Stimulated activated CD8-positive, alpha-beta memory T cell treated with anti-CD3 and anti-CD28 coated beads, Interleukin-15, amount 100 ng/mL, for 1 hour (primary cell): ENCODE measurements at places on chromosomes 6 and 20.

DNA sequence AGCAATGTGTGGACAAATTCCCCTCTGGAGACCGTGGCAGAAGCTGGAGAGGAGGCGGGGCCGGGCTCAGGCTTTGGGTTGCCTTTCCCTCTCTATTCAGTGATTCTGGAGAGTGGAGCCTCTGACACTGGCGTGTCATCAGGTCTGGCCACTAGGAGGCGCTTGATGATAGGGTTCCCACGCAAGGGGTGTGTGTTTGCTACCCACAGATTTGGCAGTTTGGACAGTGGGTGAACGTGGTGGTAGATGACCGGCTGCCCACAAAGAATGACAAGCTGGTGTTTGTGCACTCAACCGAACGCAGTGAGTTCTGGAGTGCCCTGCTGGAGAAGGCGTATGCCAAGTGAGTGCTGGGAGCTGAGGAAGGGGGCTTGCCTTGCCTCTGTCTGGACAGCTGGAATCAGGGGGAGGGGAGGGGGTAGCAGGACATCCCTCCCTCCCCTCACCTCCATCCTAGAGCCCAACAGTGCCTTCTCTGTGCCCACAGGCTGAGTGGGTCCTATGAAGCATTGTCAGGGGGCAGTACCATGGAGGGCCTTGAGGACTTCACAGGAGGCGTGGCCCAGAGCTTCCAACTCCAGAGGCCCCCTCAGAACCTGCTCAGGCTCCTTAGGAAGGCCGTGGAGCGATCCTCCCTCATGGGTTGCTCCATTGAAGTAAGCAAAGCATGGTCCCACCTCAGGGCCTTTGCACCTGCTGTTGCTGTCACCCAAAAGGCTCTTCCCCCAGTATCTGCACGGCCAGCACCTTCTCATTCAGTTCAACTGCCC, 14.3 kb downstream of the CAPN11 start:
- DNase-seq: peak; percentile 69

DNA sequence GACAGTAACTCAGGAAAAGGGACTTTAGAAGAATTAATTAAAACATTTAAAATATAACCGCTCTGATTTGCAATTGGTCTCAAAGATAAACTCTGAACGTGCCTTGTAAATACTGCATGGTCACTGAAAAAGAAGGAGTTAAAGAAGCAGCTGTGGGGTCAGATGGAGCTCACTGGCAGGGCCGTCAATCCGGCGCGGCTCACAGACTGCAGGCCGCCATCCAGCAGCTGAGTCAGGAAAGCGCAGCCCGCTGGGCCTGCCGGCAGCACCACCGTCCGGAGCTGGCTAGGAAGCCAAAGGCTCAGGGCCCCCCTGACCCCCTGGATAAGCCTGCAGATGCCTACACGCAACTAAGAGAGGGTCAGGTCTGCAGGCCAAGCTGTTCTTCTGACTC, 54.2 kb upstream of the FRMD1 start:
- no peak for DNase-seq

DNA sequence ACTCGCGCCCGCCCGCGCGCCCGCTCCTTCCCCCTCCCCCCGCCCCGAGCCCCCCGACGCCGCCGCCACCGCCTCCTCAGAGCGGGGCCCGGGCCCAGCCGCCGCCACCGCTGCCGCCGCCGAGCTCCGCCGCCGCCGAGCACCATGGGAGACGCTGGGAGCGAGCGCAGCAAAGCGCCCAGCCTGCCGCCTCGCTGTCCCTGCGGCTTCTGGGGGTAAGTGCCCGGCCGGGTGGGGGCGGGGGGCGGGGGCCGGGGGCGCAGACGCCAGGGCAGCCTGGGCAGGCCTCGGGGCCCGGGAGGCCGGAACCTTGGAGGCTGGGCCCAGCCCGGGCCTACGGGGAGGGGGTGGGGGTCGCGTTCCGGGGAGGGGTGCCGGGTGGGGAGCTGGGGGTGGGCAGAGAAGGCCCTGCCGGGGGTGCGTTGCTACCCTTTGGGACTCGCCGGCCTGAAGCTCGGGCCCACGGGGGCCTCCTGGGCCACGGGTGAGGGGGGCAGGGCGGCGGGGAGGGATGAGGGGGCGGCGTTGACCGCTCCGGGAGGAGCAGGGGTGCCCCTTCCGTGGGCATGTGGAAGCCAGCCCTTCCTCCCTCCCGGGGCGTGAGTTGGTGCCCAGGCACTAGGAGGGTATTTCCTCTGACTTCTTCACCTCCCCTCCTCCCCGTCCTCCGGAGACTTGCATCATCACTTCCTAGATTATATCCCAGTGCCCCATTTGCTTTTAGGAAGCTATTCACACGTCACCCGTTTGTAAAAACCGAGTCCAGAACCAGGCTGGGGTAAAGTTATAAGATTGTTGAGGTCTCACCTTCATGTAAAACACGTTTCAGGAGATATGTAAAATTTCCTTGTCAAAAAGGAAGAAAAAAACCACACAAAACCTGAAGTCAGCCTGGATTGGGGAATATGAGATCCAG, 533 bp downstream of the ZFAND3 start:
- peak; percentile 16 for DNase-seq

GRCh38 chr6:131997429-131998153, 46.4 kb upstream of the CCN2 start:
- DNase-seq: no peak

- no peak for DNase-seq
These were observed 53.3 kb upstream of the EYA4 start for GRCh38 chr6:133187657-133188453.

DNA sequence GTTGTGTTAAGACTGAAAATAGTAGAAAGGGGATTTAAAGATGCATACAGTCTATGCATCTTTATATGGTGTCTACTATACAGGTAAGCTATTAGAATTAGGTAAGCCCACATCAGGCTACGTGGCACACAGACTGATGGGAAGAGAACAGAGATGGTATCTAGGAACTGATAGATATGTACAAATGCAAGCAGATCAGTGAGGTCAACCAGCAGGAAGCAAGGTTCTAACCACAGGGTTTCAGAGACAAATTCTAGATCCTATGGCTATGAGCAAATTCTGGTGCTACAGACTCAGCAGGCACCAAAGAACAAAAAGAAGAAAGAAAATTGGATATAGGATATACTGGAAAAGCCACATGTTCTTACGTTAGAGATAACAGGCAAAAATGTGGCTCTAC, 110.6 kb downstream of the TRDN start:
- no peak for DNase-seq

DNA sequence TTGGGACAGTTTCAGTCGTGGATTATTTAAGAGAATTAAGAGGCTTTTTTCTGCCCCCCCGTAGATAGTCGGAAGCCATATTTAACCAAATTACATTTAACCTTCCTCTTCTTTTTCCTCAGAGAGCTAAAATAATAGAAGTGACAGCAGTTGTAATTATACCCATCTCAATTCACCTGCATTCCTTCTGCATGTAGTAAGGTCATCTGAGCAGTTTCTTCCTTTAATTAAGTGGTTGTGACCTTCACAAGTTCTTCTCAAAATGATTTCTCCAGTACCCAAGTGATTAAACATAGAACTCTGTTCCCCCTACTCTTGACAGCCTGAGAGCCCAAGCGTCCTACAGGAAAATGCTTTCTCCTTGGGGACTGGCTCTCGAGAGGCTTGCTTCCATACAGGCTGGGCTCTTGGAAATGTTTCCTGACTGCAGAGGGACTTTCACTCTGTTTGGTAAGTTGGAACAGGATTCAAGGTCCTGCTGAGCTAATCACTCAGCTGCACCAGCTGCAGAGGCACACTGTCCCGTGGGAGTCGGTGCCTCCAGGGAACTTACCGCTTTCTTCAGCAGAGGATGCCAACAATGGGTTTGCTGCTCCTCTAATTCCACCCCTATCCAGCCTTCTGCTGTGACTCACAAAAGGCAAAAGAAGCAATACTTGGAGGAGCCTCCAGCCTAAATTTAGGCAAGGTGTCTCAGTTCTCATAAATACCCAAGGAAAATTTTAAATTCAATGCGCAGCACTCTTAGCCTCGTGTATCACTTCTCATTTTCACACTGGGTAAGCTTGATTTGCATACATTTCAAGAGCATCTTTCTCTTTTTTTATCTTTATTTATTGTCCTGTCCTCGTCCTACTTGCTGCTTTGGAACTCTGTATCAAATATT, 414.9 kb downstream of the KIF16B start:
- no peak for DNase-seq

GRCh38 chr20:53322651-53323050, 271.0 kb downstream of the ZNF217 start:
- DNase-seq: no peak

- DNase-seq: no peak
These were observed 5.2 kb downstream of the ZKSCAN3 start for GRCh38 chr6:28354688-28355554.

DNA sequence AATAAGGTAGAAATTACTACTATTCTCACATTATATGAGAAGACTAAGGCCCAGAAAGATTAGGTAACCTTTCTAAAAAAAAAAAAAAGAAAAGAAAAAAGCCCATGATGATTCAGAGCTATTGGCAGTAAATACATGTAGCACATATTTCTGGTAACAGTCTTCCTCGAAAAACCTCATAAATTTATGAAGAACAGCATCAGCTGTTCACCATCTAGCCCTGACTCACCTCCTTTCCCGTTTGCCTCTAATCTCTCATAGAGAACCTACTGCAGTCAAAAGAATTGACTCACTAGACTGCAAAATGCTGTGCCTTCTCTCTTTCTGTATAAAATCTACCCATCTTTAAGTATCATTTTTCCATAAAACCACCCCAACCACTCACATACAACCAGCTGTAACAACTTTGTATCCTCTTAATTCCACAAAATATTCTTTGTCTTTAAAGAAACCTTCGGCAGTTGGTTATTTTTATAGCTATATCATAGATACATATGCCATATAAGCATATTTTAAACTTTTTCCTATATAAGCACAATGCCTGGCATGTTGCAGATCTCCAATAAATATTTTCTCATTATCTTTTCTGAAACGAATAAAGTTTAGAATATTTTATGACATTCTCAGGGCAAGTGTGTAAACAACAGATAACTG, 152.7 kb upstream of the ENPP5 start:
- no peak for DNase-seq

DNA sequence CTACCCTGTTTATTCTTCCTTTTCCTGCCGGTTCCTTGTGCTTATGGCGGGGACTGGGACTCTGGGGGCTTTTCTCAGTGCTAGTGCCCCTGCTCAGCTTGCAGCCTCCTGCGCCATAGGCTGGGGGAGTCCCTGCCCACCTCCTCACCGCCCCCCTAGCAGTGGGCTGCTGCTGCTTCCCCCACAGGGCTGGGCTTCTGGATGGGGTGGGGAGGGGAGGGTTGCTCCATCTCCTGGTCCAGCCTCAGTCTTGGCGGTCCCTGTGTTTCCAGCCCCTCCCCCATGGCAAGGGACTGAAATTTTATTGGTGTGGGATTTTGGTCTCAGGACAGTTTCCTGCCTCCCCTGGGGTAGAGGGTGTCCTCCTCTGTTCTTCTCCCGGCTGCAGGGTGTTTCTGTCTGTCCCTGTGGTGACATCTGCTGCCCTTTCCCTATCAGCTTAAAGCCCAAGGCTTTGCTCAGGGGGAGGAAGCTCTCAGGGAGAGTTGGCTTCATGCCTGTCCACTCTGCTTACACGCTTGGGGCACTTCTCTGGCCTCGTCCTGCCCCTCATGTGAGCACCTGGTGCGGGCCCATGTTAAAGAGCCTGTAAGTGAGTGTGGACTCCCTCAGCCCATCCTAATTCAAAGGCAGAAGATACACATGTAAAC, 100.6 kb downstream of the HIVEP1 start:
- DNase-seq: no peak

DNA sequence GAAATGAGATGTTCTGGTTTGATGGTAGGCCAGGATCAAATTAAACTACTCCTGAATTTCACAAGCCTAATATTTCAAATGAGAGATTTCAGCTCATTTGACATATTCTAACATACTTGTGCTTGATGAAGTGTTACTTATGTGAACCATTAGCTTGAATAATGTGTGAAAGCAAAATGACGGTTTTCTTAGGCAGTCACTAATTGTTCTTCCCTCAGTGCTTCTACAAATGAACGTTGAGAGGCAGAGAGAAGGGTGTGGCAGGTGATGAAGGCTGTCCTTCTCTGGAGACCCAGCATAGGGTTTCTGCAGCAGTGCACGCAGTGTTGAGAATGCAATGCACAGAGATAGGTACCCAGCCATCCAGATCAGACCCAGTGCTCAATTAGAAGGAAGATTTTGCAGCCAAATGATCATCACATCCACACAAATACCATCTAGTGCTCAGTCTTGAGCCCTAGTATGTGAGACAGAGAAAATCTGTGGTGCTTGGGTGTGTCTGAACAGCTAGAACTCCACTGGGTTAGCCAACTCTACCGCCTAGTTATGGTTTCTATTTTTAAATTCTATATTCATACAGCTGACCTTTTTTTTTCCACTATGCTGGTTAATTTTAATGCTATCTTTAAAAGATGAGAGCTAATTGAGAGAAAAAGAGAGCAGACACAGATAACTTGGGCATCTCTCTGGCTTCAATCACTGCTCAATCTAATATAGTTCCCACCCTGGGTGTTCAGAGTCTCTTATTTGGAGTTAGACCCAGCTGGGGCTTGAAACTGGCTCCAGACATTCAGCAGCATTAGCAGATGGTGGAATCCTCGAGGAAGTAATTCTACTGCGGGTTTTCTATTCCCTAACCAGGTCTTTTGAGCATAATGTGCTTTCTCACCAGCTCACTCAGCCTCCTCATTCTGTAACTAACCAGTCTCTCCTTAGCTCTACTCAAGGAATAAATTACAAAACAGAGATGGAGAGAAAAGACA, 4.4 kb upstream of the MYLIP start:
- no peak for DNase-seq

DNA sequence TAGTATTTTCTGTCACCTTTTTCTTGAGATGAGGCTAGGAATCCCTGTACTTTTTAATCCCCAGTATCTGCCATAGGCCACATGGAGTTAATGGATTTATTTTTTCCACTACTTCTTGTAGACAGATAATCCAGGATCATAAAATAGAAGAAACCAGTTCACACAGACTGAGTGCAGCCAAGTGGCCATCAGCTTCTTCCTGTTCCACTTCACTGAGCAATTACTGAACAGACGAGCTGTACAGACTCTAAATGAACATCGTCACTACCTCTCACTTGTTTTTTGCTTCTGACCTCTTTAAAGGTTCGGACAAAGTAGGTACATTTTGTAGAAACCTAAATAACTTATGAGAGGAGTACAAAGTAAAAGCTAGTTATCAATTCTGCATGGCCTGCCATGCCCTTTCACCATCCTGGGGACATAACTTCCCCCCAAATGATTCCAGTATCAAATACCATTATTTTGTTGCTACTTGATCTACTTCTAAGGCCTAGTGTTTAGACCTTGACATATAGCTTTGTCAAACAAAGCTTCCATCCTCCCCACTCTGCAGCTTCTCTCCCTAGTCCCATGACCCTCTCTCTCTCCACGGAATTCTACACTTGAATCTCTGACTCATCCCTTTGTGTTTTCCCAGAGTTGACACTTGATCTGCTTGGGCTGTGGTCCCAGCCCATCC, 34.4 kb upstream of the ARHGAP18 start:
- DNase-seq: no peak

- no peak for DNase-seq
These were observed 130.5 kb downstream of the ZFP64 start for GRCh38 chr20:52060794-52061714.

GRCh38 chr6:44650495-44650894, 263.0 kb downstream of the CDC5L start:
- DNase-seq: no peak

DNA sequence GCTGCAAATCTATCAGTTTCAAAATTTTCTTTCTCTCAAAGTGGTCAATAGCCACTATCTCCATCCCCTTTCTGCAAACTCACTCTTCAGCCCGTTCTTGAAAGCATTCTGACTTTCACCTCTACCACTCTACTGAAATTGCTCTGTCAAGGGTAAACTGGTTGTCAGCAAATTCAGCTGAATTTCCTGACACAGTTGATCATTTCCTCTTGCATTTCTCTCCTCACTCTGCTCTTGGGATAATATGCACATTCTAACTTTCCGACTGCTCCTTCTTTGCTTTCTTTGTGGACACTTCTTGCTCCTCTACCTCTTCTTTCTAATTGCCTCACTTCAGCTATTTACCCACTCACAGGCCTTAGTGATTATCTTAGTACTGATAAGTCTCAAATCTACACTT, 73.7 kb upstream of the TINAG start:
- DNase-seq: no peak
